Stimulated activated CD8-positive, alpha-beta memory T cell treated with anti-CD3 and anti-CD28 coated beads, Interleukin-7, amount 100 ng/mL, for 1 hour (primary cell): ENCODE measurements at places on chromosomes 3 and 15.

- DNase-seq = no peak
Measured at GRCh38 chr3:155745795-155746550, 1.1 kb upstream of the PLCH1 start.

DNA sequence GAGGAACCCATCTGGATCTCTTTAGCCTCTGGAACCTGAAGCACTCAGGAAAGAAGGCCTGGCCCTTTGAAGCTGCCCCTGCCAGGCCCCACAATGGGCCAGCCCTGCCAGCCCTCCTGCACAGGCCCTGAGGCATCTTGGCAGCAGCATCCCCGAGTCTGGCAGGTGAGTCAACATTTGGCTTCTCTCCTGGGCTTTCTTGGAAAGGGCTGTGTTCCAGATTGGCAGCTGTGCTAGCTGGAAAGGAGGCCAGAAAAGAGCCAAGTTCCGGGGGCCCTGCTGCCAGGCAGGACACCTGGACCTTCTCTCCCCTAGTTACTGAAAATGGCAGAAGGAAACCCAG lies 187.2 kb downstream of the SHQ1 start:
- no peak for DNase-seq

DNA sequence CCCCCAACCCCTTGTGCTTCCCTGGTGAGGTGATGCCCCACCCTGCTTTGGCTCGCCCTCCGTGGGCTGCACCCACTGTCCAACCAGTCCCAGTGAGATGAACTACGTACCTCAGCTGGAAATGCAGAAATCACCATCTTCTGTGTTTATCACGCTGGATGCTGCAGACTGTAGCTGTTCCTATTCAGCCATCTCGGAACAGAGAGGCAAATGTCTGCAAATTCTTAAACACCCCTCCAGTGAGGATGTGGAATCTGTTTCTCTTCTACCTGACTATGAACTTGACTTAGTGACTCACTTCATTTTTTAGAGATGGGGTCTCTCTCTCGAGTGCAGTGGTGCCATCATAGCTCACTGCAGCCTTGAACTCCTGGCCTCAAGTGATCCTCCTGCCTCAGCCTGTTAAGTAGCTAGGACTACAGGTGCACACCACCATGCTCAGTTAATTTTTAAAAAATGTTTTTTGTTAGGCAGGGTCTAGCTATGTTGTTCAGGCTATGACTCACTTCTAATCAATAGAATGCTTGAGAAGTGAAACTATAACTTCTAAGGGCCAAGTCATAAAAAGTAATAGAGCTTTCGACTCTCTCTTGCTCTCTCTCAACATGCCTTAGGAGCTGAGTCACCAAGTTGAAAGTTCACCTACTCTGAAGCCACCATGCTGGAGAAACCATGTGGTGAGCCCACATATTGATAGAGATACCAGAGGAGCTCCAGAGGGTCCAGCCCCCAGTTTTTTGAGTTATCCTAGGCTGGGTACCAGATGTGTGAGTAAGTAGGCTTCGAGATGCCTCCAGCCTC lies 11.5 kb upstream of the PARP14 start:
- no peak for DNase-seq

GRCh38 chr3:59308684-59309083 lies 258.9 kb upstream of the CFAP20DC start:
- DNase-seq = no peak

DNA sequence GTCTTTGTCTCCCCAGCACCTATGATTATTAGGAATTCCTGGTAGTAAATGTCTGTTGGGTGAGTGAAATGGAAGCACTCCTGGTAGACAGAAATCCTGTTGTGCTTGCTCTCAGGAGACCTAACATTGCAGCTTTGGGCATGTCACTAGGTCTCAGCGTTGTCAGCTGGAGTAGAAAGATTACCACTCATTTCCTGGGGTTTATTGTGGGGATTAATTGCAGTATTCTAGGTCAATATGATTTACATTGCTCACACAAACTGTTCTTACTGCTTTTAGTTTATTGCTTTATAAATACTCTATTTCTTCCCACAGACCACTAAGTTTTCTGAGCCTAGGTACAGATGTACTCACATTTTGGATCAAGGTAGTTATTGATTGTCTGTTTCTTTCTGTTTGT lies 5.1 kb downstream of the TSEN2 start:
- DNase-seq = no peak

DNA sequence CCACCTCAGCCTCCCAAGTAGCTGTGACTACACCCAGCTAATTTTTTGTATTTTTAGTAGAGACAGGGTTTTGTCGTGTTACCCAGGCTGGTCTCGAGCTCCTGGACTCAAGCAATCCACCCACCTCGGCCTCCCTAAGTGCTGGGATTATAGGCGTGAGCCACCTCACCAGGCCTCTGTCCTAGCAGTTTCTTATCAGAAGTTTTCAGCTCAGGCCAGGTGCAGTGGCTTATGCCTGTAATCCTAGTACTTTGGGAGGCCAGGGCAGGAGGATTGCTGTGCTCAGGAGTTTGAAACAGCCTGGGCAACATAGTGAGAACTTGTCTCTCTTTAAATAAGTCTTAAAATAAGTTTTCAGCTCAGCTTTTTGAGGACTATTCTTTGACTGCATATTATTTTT lies 48.4 kb downstream of the SGO1 start:
- DNase-seq = no peak

DNA sequence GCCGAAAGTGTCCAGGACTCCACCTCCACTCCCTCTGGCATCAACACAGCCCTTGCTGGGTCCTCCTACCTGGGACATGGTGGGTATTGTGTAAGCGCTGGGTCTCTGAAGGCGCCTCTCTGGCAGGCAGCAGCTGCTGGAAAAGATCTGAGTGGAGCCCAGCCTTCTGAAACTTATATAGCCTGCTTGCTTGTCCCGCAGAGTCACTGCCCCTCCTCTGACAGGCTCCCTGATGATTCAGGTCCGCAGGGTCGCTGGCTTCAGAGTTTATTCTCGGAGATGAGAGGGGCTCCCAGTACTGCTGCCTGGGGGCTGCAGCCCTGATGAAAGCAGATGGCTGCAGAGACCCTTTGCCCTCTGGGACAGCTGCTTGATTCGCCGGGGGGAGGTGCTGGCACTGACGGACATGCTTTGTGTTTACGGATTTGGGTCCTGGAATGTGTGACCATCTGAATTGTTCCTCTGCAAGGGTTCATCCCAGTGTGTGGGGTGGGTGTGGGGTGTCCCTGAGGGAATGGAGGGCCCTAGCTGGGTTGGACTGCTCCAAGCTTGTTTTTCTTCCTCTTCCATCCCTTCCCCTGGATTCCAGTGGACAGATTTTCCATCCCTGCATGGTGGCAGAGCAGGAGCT lies at the start of gene MUSTN1:
Gene MUSTN1 (minus strand): TSS at position 149 of the 631 bp plus-strand sequence. CDS start 71 bp downstream, at position 78.
- no peak for DNase-seq

DNA sequence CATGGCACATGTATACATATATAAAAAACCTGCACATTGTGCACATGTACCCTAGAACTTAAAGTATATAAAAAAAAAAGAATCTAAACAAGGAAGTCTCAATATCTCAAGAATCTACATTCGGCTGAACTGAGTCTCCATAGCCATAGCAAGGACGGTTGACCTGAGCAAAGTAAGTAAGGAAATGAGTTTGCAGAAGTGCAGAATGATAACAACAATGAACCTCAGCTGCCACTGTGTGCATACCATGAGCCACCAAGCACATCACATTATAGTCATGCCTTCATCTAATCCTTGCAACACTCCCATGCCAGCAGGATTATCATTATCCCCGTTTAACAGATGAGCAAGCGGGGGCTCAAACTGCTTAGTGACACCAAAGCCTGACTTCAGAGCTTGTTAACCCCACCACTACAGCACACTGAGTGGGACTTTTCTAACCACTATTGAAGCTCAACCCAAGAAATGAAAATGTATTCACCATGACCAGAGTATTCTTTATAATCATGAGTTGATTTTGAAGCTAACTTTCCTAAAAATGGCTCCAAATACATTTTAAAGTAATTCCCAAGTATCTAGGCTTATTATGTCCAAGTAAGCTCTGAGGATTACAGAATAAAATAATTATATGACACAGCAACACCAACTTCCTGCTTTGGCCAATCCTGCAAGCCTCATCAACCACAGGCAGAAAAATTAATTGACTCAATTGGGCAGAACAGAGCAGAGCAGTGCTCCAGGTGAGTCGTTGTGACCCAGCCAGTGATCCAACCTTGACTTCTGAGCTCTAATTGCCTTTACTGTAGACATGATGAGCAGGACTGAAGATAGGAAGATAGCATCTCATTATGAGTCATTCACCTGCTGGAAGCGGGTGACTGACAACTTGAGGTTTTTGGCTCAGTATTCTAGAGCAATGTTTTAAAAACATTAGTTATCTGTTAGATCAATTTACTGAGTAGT lies 47.3 kb upstream of the IL12A start:
- DNase-seq = no peak

DNA sequence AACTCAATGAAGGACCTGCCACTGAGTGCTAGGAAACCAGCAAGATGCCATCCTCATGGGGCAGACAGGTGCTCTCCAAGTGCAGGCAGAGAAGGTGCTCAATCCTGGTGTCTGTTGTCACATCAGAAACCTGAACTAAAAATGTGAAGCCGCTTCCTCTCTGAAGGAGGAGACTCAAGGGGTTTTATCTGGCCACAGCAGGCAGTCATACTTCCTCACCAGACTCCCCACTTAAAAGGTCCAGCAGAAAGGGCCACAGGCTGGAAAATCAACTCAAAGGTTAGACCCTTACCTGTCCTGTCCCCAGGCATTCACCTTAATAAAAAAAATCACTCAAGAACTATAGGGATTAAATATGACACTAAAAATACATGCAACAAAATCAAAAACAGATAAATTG lies 4.8 kb downstream of the CCDC12 start:
- no peak for DNase-seq

GRCh38 chr3:40333416-40333815 lies 23.9 kb downstream of the EIF1B start:
- DNase-seq = no peak

GRCh38 chr15:35603856-35604255 lies 57.9 kb upstream of the DPH6 start:
- DNase-seq = no peak

GRCh38 chr15:52518487-52519371 lies 10.0 kb downstream of the MYO5A start:
- DNase-seq = no peak

- DNase-seq = no peak
Measured at GRCh38 chr3:120143676-120144075, 49.4 kb upstream of the GSK3B start.

DNA sequence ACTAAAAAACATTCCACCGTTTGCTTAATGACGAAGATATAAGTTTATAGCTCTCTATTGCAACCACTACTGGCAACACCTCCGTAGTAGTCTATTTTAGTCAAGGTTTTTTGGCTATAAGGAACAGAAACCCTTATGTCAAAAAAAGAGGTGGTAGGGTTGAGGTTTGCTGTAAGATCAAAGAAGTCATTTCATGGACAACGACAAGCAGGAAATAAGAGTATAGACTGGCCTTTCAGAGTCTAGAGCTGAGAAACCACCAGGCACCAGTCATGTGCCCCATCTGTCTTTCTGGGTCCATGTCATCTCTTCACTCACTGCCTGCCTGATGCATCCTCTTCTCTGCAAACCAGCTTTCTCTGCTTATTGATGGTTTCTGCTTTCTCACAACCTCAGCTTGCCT lies 42.7 kb downstream of the THBS1 start:
- no peak for DNase-seq

DNA sequence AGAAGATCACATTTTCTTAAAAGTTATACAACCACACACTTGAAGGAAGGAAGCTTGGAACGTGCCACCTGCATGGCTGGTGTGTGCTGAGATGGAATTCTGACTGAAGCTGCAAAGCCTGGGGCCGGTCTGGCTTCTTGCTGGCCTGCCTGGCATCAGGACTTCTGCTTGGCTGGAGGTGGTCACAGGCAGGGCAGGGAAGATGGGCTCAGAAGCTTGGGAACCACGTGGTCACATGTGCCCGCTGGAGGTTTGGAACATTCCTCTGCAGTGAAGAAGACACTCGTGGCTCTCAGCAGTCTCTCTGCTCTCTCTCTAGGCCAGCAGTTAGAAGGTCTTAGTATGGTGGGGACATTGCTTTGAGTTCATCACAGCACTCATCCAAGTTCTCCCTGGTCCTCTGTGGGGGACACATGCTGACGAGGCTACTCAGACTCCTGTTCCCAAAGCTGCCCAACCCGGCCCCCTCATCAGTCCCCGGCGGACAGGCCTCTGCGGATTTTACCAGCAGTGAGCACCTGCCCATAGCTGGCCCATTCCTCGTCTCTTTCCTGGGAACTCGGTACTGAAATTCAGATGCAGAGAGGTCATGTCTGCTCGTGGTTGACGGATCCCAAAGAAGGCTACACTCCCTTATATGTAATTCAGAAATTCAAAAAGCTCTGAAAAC lies 229.0 kb downstream of the ADAMTS17 start:
- DNase-seq = no peak

- DNase-seq = no peak
Measured at GRCh38 chr15:101175401-101175800, 76.4 kb downstream of the CHSY1 start.

- DNase-seq = no peak
Measured at GRCh38 chr3:9902372-9903237, at the start of gene IL17RE. Gene IL17RE, plus strand, starts transcription at chr3:9902848. Its CDS starts 85 bp downstream, at chr3:9902933.

- DNase-seq = no peak
Measured at GRCh38 chr3:129746629-129747028, 140.2 kb upstream of the PLXND1 start.

- DNase-seq = no peak
Measured at GRCh38 chr3:188332085-188332484, 178.1 kb downstream of the LPP start.

DNA sequence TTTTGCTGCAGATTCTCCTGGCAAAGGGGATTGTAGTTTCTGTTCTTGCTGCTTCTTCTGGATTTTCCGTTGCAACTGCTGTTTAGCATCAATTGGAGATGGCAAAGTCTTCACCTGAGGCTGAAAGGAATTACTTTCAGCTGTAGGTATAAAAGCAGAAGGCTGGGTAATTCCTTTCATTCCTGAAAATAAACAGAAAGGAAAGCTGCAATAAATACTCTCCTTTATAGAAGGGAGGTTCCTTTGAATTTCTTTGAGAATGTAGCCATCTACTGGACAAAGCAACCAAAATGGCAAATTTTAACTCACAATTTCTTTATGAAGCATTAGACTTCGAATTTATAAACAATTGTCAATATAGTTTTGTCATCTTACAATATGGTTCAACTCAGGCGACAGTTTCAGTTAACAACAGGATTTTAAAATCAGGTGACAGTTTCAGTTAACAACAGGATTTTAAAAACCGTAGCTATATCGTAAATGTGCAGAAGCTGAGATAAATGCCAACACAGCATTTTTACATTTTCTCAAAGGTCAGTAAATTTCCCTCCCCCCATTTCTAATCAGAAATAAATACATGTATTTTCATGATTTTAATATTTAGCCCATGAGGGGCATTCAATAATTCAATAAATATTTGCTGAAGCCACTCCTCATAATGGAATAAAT lies 104.9 kb upstream of the NEDD4 start:
- no peak for DNase-seq
